ENCODE measurements at places on chromosomes 2 and 18. TPM values are rescaled to one million over a fixed set of nuclear protein-coding genes. Genes with fewer than 3 reads are reported as not detected.

DNA sequence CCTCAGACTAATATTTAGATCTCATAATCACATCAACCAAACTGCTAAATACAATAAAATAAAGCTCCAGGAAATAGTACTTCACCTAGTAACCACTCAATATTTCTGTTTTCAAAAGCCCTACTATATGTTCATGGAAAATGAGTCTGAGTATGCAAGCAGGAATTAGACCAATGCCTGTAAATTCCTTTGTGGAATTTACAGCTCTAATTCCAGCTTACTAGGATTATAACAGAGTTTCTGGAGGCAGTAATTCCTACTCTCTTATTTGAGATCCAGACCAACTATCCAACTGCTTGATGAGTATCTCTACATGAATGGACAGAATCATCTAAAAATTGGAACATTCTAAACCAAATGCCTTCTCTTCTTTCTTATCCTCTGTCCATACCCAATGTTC, 11.6 kb downstream of the CDKL4 start:
- DNase-seq = no peak

DNA sequence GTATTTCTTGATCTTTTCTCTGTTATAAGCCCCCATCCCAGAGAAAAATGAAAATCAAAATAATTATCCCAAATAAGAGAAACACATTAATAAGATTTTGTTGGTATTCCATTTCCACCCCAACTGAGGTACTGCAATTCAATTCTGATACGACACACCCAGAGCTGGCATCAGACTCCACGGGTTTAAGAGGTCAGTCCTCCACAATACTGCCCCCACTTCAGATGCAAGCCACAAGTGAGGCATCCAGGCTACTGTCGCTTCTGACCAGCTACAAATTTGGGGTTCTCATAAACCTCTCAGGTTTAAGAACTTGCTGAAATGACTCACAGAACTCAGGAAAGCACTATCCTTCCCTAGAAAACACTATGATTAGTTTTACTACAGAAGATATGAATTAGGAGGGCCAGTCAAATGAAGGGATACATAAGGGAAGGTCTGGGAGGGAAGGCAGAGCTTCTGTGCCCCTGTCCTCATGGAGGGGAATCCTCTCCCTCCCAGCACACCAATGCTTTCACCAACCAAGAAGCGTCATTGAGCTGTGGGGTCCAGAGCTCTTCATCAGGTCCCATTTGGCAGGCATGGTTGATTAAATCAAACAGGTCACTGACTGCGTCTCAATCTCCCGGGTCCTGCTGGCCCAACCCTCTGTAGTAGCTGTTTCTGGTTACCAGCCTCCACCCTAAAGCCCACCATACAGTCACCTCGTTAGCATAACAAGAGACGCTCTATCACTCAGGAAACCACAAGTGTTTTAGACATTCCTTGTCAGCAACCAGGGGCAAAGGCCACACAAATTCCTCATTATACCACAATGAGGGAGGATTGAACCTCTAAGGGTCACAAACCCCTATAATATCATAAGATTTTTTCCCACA, 46.2 kb downstream of the IWS1 start:
- DNase-seq = no peak

- no peak for DNase-seq
Measured at GRCh38 chr2:113755035-113755834, 1.2 kb downstream of the SLC35F5 start.

DNA sequence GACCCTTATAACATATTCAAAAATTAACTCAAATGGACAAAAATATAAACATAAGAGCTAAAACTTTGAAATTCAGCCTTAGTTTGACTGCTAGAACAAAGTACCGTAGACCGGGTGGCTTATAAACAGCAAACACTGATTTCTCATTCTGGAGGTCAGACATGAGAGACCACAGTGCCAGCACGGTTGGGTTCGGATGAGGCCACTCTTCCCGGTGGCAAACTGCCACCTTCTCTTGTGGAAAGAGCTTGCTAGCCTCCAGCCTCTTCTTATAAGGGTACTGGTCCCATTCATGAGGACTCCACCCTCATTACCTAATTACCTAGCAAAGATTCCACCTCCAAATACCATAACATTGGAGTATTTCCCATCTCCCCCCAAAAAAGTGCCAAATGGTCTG, 91.3 kb downstream of the FAM210A start:
- no peak for DNase-seq

SLC19A3 gene
- total RNA-seq = 11.4 TPM

SLC9A2 gene
- total RNA-seq = not detected

All from mesothelial cell of epicardium (in vitro differentiated cells).